ENCODE measurements at places on chromosomes 13 and 19. TPM values are rescaled to one million over a fixed set of nuclear protein-coding genes. Genes with fewer than 3 reads are reported as not detected.

GNG8 gene
- not detected for total RNA-seq

ADPRHL1 gene
- total RNA-seq, result 0.97 TPM

COPE gene
- total RNA-seq, result 252 TPM

CD37 gene
- total RNA-seq, result not detected

DNA sequence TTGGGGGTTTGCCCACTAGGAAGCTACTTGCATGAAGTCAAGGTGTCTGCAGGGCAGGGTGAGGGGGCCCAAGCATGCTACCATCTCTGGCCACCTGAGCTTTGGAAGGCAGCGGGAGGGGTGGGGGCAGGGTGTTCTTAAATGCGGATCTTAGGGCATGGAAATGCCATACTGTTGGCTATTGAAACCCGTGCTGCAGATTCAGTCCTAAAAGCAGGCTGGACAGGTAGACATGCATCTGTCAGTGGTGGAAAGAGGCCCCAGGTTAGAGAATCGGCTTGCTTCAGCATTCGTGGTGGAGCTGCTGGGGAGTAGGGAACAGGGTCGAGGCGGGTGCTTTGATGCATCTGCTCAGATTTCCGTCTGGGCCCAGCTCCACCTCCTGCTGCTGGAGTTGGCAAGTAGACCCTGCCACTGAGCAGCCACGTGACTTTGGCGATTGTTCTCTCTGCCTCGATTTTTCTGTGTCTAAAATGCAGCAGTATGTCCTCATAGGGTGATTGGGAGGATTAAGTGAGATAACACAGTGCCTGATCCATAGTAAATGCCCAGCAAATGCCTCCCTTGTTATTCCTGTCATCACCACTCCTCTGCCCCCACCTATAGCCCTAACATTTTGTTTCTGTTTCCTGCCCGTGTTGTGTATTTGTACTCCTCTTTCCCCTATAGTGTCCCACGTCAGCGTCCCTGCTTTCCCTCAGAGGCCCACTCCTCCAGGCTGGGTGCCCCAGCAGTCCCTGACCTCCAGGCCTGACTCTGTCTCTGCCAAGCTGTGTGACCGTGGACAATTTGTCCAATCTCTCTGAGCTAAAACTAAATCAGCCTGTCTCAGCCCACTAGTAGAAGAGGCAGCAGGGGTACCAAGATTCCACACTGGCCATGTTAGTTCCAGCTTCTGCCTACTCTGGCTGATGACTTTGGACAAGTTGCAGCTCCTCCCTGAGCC, 5.8 kb downstream of the PPP1R37 start:
- DNase-seq, result peak; percentile 27

GRCh38 chr13:64723724-64724123, 2506.4 kb downstream of the PCDH9 start:
- DNase-seq, result peak; percentile 97

- DNase-seq, result no peak
Observed at GRCh38 chr13:78786459-78786858, 127.5 kb upstream of the OBI1 start.

GRCh38 chr13:23570099-23570920, at the start of gene TNFRSF19:
TNFRSF19 (plus strand) TSS chr13:23570412; CDS start chr13:23590184, 19,772 bp downstream.
- peak; percentile 8 for DNase-seq

DNA sequence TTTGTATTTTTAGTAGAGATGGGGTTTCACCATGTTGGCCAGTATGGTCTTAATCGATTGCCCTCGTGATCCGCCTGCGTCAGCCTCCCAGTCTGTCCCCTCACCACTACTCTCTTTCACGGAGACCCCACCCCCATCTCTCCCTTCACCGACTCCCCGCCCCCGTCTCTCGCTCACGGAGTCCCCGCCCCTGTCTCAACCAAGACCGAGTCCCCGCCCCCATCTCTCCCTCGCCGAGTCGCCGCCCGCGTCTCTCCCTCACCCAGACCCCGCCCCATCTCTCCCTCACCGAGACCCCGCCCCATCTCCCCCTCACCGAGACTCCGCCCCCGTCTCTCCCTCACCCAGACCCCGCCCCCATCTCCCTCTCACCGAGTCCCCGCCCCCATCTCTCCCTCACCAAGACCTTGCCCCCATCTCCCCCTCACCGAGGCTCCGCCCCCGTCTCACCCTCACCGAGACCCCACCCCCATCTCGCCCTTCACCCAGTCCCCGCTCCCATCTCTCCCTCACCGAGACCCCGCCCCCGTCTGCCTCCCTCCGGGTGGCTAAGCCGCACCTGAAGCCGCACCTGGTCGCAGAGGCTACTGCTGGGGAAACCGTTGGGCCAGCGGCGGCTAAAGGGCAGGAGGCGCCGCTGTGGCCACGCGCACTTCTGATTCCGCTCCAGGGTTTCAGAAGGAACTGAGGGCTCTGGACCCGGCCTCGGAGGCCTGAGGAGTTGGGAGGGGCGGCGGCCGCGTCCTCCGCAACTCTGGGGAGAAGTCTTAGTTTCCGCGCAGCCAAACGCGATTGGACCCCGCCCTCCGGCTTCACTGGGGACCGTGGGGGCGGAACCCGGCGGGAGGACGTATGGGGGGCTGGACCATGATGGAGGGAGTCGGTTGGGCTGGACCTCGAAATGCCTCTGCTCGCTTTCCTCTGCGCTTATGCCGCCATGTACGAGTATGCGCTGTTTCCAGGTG, 17.1 kb upstream of the ZNF846 start:
- peak; percentile 92 for DNase-seq
